ENCODE measurements at places on chromosomes 2 and 18.

DNA sequence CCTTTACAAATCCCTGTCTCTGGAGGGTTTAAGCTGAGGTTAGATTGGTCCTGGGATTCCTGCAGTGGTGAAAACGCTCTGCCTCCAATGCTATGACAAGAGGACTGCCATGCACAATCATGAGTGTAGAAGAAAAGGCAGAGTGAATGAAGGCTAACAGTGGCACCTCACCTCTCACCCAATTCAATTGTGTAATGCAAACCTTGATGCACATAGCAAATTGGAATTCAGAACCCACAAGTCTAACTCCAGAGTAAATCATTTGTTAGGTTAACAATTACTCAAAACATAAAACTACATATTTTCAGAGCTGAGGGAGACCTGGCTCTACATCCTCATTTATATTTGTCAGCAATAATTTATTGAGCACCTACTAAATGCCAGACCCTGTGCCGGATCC is 1.8 kb downstream of the TGFBRAP1 start:
- DNase-seq: no peak

DNA sequence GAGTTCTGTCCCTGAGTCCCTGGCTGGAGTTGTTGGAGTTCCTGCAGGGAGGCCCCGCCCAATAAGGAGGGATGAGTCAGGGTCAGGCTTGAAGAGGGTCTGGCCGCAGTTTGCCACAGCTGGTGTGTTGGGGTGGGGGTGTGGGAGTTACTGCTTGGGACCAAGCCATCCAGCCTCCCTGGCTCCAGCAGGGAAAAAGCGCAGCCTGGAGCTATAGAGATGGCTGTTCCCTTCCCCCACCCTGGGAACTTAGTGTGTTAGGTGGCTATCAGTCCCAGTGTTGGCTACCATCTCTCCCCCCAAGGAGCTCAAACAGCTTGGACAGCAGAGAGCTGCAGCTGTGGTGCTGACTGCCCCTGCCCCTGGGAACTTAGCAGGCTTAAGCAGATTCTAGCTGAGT is 13.2 kb upstream of the TANK start:
- no peak for DNase-seq

- no peak for DNase-seq
These were observed 150.0 kb downstream of the NEDD4L start for GRCh38 chr18:58194028-58194427.

- DNase-seq: no peak
These were observed 4.5 kb upstream of the KIDINS220 start for GRCh38 chr2:8841932-8842331.

DNA sequence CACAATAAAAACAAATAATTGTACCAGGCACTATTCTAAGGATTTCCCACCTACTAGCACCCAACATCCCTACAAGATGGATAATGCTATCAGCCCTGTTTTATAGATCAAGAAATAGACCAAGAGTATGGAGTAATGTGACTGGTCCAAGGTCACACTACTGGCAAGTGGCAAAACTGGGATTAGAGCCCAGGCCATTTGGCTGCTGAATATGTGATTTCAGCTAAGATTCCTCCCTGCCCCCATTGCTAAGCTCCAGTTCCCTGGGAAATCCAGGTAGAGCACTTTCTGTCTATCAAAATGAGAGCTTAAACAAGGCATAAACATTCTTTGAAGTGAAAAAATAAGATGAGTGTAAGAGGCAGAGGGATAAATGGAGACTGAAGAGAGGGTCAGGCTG is 157.8 kb downstream of the DNAH6 start:
- no peak for DNase-seq

Measured in fibroblast of skin of scalp (primary cell).